ENCODE measurements at places on chromosomes 1 and 21.

DNA sequence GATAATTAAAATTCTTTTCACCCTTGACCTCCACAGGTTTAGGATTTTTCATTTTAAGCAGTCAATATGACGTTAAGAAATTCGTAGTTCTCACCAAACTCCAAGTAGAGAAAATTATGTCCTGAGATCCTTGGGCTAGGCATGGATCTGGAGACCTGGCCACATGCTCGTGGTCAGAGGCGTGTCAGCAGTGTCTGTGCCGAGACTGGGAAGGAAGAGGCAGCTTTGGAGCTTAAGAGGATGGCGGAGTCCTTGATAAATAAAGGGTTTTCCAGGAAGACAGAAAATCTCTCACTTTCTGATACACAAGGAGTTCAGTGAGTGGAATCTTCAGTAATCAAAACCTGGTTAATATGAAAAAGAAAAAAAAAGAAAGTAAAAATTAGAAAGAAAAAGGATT is 17.0 kb downstream of the RHOU start:
- DNase-seq: no peak

GRCh38 chr21:45938811-45939520 is 42.6 kb upstream of the COL6A1 start:
- no peak for DNase-seq

GRCh38 chr1:162680419-162681121 is 48.3 kb downstream of the DDR2 start:
- DNase-seq: no peak

DNA sequence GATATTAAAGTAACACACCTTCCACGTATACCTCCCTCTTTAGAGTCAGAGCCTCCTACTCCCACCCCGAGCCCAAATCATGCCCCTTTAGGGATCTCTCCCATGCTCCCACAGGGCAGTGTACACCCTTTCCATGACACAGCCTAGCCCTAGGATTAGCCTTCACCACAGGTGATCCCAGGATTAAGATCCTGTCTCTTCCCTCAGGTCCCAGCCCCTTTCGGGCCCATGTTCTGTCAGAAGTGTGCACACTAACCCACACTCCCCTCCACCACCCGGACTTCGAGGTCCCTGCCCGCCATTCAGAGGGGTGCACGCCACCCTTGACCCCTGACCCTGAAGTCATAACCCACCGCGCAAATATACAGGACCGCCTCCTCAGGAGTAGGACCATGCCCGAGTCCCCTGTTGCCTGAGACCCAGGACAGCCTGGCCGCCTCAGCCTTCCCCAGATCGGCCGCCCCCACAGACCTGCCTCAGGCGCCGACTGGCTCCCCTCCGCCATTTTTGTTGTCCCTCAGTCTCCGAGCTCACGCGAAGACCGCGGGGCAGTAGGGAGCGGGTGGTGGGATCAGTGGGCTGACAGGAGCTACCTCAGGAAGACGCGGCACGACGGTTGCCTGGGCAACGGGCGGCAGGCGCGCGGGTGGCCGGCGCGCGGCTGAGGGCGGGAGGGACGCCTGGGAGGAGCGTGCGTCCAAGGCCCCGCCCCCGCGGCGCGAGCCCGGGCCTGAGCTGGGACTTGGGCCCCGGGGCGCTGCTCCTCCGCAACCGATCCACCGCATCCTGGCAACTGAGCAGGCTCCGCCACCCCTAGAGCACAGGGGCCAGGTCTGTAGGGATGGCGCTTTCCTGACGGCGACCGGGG is at the start of gene AGBL4:
Gene AGBL4 (minus strand): TSS at position 663 of the 868 bp plus-strand sequence.
- peak; percentile 5 for DNase-seq

DNA sequence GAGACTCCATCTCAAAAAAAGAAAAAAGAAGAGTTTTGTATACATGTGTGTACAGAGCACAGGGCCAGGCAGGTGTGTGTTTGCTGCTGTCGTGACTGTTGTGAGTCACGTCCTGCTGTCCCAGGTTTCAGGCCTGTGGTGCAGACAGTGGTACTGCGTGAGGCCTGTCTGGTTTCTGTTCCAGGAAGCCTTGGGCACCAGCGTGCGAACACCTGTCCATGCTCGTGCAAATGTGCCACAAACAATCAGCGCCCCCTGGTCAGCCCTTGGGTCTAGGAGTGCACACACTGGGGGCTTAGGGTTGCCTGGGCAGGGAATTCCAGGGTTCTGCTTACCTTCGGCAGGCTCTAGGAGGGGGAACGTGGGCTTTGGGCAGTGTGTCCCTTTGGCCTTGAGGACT is 16.9 kb downstream of the GPR157 start:
- no peak for DNase-seq

DNA sequence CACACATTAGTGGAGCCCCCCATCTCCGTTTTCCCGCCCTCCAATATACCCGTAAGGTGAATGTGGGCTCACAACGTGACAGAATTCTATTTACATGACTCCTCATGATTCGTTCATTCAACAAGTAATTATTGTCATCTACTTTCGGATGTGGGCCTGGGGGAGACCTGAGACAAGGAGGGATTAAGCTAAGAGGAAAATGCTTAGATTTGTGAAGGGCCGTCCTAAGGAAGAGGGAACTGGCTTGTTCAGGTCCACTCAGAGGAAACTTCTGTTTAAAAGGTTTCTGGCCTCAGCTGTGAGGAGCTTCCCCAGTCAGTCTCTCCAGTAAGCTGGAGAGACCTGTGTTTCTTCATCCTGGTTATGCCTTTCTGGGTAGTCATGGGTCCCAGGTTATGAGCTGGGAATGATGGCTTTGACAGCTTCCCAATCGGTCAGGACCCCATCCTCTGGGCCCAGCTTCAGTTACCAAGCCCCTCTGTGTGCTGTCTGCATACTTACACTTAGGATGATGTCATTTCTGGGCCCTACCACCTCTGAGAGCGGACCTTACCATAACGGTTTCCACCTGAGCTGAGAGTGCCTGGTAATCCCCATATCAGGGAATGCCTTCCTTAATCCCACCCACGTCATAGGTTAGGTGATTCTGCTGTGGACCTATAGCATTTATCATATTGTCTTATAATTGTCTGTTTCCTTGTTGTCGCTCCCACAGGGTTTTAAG is 687 bp upstream of the ERI3 start:
- DNase-seq: no peak

Measured in hematopoietic multipotent progenitor cell treated with erythropoietin and hydrocortisone succinate and interleukin-3 and kit ligand, for 15 days (in vitro differentiated cells).